ENCODE measurements at places on chromosomes 16 and 17.

- DNase-seq: no peak
These were observed 42.4 kb downstream of the OMG start for GRCh38 chr17:31254654-31255053.

DNA sequence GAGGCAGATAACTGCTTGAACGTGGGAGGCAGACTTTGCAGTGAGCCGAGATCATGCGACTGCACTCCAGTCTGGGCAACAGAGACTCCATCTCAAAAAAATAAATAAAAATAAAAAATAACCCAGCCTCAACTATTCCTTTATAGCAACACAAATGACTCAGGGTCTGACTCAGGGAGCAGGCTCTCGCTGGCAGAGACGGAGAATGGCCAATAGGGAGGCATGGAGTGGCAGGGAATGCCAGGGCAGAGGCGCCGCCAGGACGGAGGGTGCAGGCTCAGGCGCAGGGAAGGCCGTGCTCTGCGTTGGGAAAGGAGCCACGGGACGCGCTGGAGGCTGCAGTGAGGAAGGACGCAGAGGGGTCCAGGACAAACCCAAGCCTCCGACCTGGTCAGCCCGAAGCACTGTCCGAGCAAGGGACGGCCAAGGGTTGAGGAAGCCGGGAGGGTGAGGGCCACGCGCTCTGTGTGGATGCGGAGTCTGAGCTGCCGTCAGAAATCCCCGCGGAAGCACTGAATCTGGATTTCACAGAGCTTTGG lies 40.3 kb downstream of the PKD1 start:
- no peak for DNase-seq

- no peak for DNase-seq
These were observed 3.2 kb downstream of the UTS2R start for GRCh38 chr17:82374626-82375331.

- DNase-seq: no peak
These were observed 534 bp downstream of the PRSS36 start for GRCh38 chr16:31149332-31149731.

DNA sequence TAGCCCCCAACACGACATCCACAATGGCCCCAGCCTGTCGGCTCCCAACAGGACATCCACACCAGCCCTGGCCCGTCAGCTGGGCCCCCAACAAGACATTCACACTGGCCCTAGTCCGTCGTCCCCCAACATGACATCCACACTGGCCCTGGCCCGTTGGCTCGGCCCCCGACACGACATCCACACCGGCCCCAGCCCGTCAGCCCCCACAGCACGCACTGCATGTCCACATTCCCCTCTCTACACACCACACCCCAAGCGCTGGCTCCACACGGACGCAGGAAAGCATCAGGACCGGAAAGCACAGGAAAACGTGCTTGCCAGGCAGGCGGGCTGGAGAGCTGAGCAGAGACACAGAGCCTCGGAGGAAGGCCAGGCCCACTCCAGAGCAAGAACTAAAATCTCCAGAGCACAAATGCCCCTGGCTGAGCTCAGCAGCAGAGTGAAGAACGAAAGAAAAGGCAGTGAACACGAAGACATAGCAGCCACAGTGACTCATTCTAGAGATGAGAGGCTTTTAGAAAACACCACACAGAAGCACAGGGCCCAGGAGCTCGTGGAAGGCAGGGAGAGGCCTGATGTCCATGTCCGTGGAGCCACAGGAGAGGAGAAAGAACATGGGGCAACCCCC lies 50.6 kb downstream of the LMF1 start:
- DNase-seq: no peak
